ENCODE measurements at places on chromosomes 3 and 15.

- no peak for DNase-seq
Observed at GRCh38 chr3:54053211-54053610, 69.1 kb upstream of the CACNA2D3 start.

DNA sequence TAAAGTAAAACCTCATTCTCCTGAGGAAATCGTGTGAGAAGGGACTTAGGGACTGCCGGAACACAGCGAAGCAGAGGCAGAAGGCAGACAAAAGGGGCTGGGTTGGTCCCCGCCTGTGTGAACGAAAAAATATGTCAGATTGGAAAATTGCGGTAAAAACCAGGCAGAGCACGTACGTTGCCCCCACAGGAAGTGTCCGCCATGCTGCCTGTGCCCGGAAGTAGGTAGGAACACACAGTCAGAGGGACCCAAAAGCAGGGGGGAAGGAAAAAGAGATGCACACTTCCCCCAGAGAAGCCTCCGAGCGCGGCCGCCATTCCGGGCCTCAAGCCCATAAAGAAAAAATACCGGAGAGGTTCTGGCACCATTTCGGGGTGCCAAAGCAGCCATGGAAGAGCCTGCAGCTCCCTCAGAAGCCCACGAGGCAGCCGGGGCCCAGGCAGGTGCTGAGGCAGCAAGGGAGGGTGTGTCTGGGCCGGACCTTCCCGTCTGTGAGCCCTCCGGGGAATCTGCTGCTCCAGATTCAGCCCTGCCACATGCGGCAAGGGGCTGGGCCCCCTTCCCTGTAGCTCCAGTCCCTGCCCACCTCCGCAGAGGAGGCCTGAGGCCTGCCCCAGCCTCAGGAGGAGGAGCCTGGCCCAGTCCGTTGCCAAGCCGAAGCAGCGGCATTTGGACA is at the start of gene MKRN3:
MKRN3 (plus strand) TSS at position 280 of the 676 bp plus-strand sequence; CDS start at position 389, 109 bp downstream.
- DNase-seq, result no peak

DNA sequence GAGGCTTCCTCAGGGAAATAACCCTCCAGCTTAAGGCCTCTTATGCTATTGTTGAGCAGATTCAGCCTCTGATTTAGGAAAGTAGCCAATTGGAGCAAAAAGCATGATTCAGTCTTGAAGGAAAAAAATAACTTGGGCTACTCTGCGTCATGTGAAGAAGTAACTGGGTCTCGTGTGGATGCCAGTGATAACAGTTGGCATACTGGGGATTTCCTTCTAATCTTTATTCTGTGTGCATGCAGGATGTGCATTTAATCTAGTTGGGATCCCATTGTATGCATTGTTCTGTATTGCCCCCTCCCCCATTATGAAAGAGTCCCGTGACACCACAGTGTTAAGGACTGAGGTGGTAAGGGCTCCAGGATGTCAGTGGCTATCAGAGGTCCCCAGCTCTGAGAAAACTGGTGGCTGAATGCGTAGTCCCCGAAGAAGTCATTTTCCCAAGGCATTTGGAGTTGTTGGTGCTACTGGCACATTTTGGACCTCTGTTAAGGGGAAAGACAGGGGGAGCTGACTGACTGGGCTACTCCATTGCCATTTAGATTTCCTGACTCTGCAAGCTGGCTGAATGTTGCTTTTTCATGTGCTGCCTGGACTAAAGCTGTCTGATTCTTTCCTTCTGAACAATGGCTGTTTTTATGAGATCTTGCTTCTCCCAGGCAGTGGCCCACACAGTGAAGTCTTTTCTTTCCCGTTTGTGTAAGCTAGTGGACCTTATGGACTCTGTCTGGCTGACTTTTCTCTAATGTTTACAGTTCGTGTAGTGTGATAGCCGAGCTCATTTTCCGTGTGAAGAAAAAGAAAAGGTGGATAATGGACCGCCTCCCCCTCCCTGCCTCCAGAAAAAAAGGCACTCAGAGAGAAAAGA is 38.4 kb upstream of the TRAK1 start:
- peak; percentile 30 for DNase-seq

DNA sequence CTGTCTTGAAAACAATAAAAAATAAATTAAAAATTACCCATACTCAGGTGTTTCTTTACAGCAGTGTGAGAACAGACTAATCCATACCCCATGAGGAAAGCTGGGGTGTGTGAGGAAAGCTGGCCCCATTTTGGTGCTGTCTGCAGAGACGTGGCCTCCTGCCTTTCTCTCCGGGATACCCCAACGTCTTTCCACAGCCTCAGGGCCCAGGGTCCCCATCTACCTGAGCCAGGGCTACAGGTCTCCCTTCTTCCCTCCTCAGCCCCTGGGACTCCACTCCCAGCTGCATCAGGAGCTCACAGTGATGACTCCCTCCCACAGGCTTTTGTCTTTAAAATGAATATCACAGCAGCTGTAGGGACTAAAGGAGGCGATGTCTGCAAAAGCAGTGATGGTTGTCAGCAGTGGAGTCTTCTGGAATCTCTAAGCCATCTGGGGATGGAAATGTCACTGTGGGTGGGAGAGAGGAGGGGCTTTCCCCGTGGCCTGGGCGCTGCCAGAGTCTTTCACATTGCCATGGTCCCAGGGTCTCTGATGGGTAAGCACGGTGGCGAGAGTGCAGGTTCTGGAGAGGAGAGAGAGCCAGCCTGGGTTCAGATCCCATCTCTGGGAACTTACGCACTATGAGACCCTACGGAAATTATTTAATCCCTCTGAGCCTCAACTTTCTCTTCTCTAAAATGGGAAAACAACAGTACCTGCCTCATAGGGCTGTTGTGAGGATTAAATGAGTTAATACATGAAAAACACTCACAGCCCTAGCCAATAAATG is 259.3 kb downstream of the PLCL2 start:
- DNase-seq, result no peak

DNA sequence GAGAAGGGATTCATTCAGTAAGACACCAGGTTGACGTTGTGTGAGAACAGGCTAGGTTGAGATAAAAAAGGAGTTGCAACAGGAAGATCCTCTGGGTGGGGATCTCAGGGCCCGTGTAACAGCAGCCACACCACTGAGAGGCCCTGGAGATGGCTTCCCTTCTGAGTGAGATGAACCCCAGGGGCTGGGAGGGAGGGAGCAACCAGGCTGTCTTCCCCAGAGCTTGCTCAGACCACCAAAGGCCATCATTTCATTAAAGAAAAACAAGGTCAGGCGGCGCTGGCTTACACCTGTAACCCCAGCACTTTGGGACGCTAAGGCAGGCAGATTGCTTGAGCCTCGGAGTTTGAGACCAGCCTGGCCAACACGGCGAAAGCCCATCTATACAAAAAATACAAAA is 187.7 kb downstream of the ATP10A start:
- DNase-seq, result no peak

GRCh38 chr3:33063651-33064051 is 33.3 kb downstream of the GLB1 start:
- no peak for DNase-seq

- DNase-seq, result no peak
Observed at GRCh38 chr15:91632176-91632575, 221.3 kb upstream of the SLCO3A1 start.

DNA sequence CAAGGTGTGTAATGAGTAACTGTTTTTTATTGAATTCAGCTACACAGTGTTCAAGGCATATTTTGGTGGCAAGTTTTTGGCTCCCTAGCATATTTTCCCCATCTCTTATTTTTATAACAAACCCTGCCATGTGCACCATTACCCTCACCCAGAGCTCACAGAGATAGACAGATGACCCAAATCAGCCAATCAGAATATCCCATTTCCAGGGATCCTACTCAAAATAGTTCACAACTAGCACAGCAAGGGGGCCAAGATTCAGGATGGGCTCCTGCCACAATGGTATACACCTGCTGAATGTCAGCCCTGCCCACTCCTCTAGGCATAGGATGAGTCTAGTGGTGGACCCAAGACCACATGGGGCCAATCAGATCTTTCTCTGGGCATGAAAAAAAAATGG is 78.8 kb upstream of the SETMAR start:
- no peak for DNase-seq

DNA sequence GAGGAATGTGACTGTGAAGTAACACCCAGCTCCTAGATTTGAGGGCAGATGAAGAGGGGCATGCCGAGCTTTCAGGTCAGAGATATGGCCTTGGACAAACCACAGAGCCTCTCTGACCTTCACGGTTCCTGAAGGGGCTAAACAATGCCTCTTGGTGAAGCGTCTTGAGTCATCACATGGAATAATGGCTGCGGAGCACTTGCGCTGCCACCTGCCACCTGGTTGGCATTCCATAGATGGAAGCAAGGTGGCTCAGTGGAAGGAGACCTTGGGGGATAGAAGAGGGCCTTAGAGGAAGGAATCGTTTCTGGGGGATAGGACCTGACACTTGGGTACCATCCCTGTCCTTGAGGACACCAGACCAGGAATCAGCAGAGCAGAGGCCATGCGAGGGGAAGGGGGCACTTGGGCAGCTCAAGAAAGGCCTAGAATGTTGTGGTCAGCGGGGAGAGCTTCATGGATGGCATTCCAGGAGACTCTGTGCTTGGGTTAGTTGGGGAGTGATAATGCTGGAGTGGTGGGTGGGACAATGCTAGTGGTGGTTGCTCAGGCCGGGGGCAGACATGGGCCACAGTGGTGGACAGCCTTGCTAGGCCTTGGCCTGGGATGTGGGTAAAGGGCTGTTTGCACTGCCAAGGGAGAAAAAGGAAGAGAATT is 12.6 kb downstream of the MRAS start:
- DNase-seq, result no peak

DNA sequence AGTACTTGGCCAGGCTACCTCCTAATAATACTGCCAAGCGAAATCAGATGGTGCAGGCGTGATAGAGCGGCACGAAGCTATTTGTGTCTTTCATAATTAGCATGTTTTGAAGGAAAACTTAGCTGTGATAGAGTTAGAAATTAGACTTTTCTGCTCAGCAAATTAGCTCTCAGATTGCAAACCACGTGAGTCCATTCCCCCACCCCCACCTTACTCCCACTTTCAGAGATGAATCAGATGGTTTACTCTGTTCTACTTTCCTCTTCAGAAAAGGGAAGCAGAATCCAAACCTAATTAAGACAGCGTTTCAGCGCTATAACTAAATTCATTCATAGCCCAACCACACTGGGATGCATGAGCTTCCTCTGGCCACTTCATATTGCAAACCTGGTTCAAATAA is 214.6 kb downstream of the SLCO3A1 start:
- no peak for DNase-seq

- DNase-seq, result no peak
Observed at GRCh38 chr15:31352339-31352751, 25.7 kb downstream of the KLF13 start.

DNA sequence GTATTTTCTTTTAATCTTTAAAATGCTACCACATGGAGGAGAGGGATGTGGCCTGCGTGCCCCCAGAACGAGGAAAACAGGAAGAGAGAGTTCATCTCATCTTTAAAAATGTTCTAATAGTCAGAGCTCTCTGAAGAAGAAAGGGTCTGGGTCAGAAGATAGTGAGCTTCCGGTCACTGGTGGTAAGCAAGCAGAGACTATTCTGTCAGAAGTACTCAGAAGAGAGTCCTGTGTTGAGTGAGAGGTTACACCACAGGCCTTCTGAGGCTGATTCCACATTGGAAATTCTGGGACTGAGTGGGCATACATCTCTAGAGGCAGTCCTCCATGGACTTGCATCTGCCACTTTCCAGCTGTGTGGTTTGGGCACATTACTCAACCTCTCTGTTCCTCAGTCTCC is 82.2 kb upstream of the SLC6A1 start:
- DNase-seq, result no peak

GRCh38 chr3:191340966-191341365 is 10.6 kb upstream of the UTS2B start:
- DNase-seq, result no peak

- DNase-seq, result no peak
Observed at GRCh38 chr3:125479091-125479490, 40.9 kb downstream of the SNX4 start.

- no peak for DNase-seq
Observed at GRCh38 chr15:65630760-65631159, 9.0 kb downstream of the SLC24A1 start.

DNA sequence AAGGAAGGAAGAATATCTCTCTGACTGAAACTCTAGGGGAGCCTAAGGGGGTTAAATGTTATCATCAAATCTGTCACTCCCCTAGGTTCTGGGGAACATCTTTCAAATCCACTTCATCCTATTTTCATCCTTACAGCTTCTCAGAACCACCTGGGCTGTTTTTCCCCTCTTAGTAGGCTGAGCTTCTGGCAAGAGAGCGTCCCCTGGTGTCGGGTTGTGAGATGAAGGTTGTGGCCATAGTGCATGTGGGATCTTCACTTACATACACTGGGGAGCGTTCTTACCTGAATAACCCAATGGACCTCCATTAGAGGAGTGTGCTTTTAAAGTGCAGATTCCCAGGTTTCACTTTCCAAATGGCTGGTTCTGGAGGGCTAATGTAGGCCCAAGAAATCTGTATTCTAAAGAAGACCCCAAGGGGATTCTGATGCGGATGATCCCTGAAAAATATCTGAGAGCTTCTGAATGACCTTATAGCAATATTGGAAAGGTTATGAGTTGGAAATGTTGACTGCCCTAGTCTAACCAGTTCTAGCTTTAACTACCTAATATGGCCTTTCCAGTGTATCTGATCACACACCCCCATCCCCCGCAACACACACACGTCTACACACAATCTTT is 663.7 kb downstream of the AGBL1 start:
- DNase-seq, result no peak

- no peak for DNase-seq
Observed at GRCh38 chr15:88187195-88187594, 69.3 kb downstream of the NTRK3 start.

- no peak for DNase-seq
Observed at GRCh38 chr3:172057059-172057458, 17.7 kb downstream of the FNDC3B start.

DNA sequence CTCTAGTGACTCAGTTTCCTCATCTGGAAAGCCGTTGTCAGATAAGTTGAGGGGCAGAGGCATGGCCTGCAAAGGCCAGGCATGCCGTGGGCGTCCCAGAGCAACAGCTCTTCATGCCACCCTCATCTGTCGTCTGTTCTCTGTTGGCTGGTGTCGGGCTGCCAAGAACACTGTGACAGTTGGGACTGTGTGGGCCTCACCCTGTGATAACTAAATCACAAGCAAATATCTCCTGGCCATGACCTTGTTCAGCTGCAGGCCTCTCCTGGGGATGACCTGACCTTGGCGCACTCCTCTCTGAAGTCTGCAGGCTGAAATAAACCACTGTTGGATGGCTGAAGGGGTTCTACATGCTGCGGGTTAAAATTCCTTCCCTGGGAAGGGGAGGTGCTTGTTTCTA is 145.9 kb downstream of the SHQ1 start:
- DNase-seq, result no peak

DNA sequence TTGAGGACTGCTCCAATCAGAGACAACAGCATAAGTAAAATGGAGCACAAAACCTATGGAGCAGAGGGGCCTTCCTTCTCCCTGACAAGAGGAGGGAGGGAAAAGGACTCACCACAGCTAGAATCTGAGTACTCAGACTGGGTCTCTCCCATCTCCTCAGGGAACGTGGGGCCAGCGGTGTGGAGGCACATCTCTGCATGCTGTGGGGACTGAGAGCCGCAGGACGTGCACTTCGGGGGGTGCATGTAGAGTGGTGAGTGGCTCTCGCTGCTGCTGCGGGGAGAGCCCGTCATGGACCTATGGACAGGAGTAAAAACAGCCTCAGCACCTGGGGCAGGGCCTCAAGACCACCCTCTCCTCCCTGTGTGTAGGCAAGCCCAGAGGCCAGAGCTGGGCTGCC is 17.0 kb downstream of the BCL6 start:
- no peak for DNase-seq

- no peak for DNase-seq
Observed at GRCh38 chr3:42345811-42346210, 64.6 kb downstream of the LYZL4 start.

GRCh38 chr3:169034401-169034800 is 629.1 kb downstream of the MECOM start:
- no peak for DNase-seq

GRCh38 chr3:38602576-38603250 is 46.8 kb downstream of the SCN5A start:
- no peak for DNase-seq

- DNase-seq, result no peak
Observed at GRCh38 chr3:151890721-151891141, 17.3 kb downstream of the SUCNR1 start.

Measured in C1 segment of cervical spinal cord (tissue), 14 donors.